K562 (cell line): ENCODE measurements at places on chromosomes 6 and 20.

DNA sequence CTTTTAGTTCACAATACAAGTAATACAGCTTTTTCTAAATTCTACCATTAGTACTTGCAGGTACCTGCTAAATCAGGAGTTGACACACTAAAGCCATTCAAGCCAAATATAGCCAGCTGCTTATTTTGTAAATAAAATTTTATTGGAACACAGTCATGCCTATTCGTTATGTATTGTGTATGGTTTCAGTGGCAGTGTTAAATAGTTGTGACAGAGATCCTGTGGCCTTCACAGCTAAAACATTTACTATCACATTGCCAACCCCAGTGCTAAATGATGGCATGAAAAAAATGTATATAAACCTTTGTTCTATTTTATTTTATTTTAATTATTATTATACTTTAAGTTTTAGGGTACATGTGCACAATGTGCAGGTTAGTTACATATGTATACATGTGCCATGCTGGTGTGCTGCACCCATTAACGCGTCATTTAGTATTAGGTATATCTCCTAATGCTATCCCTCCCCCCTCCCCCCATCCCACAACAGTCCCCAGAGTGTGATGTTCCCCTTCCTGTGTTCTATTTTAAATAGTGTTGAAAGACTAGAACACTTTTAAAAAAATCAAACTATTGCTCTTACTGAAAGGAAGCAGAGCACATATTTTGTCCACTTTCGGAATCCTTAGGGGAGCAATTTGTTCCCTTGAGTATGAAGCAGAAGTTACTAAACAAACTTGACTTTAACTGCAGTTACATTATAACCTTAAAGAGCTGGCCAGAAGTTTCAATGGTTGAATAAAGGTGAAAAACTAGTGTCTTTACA lies 115.7 kb downstream of the PRIM2 start:
- DNase-seq = no peak

- DNase-seq = peak; percentile 29
Measured at GRCh38 chr20:62602550-62602949, 39.8 kb upstream of the SLCO4A1 start.

GRCh38 chr6:109315341-109316110 lies 66.7 kb downstream of the CD164 start:
- DNase-seq = no peak

DNA sequence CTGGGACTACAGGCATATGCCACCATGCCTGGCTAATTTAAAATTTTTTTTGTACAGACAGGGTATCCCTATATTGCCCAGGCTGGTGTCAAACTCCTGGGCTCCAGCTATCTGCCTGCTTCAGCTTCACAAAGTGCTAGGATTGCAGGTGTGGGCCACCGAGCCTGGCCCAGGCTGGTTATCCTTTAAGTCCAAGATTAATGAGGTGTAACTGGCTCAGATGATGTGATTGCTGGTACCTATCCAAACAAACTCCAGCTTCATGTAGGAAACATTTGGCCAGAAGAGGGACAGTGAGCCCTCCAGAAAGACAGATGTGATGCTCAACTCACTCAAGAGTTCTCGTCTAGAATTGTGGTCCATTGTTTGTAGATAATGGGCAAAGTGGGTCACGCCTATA lies 9.2 kb upstream of the ZNF318 start:
- DNase-seq = no peak

GRCh38 chr20:1183153-1183552 lies 1.6 kb downstream of the TMEM74B start:
- DNase-seq = no peak
